ENCODE measurements at places on chromosomes 7 and 10.

DNA sequence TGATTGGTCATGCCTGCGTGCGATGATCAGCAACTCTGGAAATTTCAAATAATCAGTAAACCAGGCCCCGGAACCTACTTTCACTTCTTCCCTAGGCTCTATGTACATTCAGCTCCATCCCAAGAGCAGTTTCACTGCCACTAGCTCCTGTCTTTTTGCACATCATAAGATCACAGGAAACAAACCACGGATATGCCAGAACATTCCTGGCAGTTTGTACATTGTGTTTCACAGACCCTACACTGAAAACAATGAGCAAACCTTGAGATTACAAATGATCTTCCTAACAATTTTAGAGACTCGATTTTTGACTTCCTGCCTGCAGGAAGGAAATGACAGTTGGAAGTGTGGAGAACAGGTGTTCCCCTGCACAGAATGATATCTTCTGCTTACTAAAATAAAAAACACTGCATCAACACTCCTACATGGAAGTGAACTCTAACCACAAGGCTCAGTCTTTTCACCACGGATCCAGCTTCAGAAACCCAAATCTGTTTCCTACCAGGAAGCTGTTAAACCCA lies 7.6 kb upstream of the TMEM236 start:
- DNase-seq: no peak

GRCh38 chr7:112238330-112238729 lies 31.8 kb downstream of the ZNF277 start:
- DNase-seq: no peak

- no peak for DNase-seq
Observed at GRCh38 chr10:119461380-119461779, 81.1 kb downstream of the RGS10 start.

DNA sequence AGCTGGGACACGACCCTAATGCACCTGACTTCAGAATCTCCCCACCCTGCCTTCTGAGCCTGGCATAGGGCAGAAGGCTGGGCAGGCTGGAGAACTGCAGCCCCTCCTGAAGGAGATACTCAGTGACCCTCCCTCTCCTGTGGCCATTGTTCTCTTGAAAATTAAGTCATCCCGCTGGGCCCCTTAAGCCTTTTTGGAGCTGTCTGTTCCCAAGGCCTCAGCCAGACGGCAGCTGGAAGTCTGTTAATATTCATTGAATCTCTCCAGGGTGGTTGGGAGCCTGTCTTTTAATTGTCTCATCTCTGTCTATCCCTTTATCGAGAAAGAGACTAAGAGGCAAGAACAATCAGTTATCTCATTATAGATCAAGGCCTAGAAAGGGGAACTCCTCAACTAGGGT lies 118.1 kb upstream of the PCBD1 start:
- no peak for DNase-seq

GRCh38 chr7:146528581-146528980 lies 412.0 kb downstream of the CNTNAP2 start:
- no peak for DNase-seq

- DNase-seq: no peak
Observed at GRCh38 chr7:84117304-84117703, 77.3 kb downstream of the SEMA3A start.

DNA sequence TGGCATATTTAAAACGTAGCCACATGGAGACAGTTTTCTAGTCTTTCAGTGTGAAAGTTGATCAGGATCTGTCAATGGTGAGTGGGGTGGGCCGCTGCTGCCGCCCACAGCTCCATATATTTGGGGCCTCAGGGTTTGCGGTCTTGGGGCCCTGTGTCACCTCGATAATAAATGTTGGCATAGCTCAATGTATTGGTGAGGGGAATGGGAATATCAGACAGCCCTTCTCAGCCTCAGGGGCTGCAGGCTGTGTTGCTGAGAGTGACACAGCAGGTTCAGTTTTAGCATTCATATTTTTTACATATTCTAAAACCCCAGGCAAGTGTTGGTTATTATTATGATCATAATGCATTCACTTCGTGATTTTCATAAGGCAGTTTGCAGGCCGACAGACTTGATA lies 5.3 kb downstream of the CDH23 start:
- no peak for DNase-seq

DNA sequence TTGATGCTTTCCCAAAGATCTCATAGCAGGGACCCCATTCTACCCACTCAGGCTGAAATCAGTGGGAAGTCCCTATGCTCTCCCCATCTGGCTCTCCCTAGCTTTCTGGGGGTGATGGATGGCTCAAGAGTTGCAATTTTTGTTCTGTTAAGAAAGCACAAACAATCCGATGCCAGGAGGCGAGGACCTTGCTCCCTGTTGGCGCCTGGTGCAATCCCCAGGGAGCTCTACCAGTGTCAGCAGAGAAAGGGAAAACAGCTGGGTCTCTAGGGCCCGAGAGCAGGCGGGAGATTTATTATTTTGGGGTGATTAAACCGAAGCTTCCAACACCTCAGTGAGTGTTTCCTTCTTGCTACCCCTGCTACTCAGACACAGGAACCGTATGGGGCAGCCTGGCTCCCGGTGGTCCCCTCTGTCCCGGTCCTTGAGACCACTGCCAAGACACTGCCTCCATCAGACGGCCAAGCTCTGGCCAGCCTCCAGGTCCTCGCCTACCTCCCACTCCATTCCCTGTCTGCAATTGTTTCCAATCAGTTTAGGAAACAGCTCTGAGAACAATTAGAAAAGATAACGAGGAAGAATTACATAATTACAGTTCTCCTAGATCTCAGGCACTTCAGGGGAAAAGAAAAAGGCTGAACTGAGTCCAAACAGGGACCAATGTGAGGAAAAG lies 147.9 kb downstream of the PLXNA4 start:
- DNase-seq: no peak

- no peak for DNase-seq
Observed at GRCh38 chr10:101859530-101859929, 15.9 kb upstream of the KCNIP2 start.

- DNase-seq: no peak
Observed at GRCh38 chr7:1889556-1890181, 219.6 kb downstream of the ELFN1 start.

GRCh38 chr10:101959346-101959916 lies 96.5 kb downstream of the ARMH3 start:
- no peak for DNase-seq

GRCh38 chr7:48933549-48934085 lies 9.3 kb downstream of the CDC14C start:
- no peak for DNase-seq

DNA sequence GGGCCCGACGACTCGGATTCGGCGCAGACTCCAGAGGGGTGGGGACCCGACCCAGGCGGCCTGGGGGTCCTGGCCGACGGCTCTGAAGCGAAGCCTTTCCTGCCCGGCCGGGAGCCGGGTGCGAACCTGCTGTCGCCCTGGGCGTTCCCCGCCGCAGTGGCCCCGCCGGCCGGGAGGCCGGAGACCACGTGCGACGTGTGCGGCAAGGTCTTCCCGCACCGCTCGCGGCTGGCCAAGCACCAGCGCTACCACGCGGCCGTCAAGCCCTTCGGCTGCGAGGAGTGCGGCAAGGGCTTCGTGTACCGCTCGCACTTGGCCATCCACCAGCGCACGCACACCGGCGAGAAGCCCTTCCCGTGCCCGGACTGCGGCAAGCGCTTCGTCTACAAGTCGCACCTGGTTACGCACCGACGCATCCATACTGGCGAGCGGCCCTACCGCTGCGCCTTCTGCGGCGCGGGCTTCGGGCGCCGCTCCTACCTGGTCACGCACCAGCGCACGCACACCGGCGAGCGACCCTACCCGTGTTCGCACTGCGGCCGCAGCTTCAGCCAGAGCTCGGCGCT lies 15.4 kb downstream of the ZNF316 start:
- DNase-seq: no peak

DNA sequence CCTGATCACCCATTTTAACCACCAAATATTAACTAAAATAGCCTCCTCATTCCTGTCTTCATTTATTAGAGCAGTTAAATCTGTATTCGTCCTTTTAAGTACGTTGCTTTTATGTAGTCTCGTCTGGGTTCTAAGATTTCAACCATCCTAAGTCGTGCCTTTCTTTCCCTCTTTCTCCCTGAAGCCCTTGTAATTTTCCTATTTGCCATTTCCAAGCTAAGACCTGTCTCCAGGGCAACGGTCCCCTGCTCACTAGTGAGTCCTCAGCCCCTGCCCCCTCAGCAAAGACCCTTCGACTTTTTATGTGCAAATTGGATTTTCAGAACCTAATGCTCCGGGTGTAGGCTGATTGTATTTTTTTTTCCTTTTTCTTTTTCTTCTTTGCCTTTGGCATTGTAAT lies 16.1 kb upstream of the MEST start:
- no peak for DNase-seq

- DNase-seq: peak; percentile 5
Observed at GRCh38 chr10:70816220-70816894, 609 bp downstream of the SGPL1 start.

DNA sequence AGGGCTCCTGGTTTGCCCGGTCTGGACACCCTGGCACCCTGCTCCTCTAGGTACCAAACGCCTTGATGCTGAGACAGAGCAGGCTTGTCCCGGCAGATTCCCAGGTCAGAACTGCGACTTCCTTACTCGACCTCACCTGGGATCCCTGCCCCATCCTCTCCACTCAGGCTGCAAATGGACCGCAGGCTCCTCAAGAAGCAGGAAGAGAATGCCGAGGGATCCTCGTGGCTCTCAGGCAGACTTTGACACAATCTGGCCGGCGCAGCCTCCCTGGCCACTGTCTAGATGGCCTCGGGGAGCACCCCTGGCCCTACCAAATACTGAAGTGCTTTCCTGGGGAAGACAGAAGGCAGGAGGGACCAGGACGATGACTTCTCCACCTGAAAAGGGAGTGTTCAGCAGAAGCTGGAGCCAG lies 421 bp upstream of the NODAL start:
- no peak for DNase-seq

- DNase-seq: no peak
Observed at GRCh38 chr7:20032741-20033140, 184.4 kb downstream of the MACC1 start.

DNA sequence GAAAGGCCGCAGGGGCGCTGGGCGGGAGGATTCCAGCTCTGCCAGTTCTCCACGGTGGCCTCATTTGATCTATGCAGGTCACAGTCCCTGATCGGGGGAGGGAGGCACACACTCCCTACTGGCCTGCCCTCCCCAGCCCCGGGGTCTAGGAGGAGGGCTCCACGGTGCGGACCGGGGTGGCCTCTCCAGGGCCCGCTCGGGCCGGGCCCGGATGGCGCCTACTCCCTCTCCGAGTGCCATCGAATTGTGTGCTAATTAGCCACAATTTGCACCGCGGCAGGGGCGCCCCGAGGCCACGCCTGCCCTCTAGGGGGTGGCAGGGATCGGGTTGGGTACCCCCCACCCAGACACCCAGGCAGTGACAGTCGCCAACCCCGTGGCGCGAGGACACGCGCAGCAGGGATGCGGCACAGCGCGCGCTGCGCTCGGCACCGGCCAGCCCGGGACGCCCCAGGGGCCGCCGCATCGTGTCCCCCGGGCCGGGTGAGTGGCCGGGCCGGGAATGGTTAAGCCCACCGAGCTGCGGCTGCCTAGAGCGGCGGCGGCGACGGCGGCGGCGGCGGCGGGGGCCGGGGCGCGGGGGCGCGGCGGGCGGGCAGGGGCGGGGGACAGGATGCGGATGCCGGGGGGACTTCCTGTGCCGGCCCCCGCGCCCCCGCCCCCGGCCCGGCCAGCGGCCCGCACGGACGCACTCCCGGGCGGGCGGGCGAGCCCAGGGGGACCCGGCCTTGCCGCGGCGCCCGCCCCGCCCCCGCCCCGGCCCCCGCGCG lies at the start of gene ZNF853:
TSS of gene ZNF853 (plus strand) at position 658 of the 770 bp plus-strand sequence. CDS start 565 bp downstream, outside the sequence.
- no peak for DNase-seq

- no peak for DNase-seq
Observed at GRCh38 chr7:120874722-120875121, 16.8 kb upstream of the TSPAN12 start.

- DNase-seq: no peak
Observed at GRCh38 chr7:8179486-8179885, 82.5 kb downstream of the ICA1 start.

DNA sequence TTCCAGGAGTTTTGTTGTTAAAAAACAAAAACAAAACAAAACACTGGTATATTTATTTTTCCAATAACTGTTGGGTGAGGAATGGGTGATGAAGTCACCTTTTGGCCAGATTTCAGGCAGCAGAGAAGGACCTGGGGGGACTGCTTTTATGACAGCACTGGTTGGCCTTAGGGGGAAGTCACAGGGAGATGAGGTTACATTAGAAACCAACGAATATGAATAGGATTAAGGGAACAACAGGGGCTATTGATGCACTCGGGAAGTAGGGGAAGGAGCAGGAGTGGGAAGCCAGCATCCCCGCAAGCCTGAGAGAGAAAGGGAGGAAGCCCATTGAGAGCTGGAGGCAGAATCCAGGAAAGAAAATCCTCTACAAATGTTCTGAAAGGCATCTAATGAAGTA lies 958.4 kb downstream of the TYW1 start:
- DNase-seq: no peak

DNA sequence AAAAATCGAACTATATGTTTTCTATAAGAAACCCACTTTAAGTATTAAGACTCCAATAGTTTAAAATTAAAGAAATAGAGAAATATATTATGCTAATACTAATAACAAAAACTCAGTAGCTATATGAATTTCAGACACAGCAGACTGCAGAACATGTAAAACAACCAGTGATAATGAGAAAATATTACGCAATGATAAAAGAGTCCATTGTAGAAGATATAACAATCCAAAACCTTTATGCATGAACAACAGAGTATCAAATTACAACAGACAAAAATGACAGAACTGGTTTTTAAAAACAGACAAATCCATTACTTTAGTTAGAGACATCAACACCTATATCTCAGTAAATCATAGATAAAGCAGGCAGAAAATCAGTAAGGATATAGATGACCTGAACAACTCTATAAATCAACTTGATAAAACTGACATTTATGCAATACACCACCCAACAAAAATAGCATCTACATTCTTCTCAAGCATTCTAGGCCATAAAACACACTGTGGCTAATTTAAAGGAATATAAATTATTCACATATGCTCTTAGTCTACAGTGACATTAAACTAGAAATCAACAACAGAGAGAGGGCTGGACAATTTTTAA lies 669.5 kb upstream of the GHITM start:
- DNase-seq: no peak

- no peak for DNase-seq
Observed at GRCh38 chr7:26900251-26900650, 35.9 kb upstream of the SKAP2 start.

- no peak for DNase-seq
Observed at GRCh38 chr7:24786306-24786705, 29.0 kb upstream of the GSDME start.

DNA sequence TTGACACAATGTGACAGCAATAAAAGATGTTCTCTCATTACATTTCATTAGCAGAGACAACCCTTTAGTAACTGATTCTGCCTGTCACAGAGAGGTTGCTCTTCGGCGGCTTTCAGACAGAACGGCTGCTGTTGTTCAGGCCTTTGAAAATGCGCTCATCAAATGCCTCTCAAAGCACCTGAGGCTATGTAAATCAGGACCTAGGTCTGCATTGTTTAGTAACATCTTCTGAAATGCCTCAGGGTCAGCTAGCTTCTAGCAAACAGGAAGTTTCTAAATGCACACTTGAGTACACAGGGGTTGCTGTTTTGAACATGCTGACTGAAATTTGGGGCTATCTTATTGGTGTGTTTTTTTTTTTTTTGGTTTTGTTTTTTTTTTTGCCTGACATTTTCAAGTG lies 143.3 kb upstream of the DKK1 start:
- DNase-seq: no peak

GRCh38 chr10:104197364-104197763 lies 34.8 kb downstream of the CFAP43 start:
- no peak for DNase-seq

GRCh38 chr7:47534322-47535034 lies 47.4 kb downstream of the TNS3 start:
- DNase-seq: no peak

- no peak for DNase-seq
Observed at GRCh38 chr10:26911811-26912461, 51.2 kb upstream of the ABI1 start.
